ENCODE measurements at places on chromosomes 4 and X.

GRCh38 chr4:84800256-84800655 lies 166.2 kb downstream of the WDFY3 start:
- no peak for DNase-seq

GRCh38 chr4:24736066-24736465 lies 59.3 kb upstream of the SOD3 start:
- no peak for DNase-seq

DNA sequence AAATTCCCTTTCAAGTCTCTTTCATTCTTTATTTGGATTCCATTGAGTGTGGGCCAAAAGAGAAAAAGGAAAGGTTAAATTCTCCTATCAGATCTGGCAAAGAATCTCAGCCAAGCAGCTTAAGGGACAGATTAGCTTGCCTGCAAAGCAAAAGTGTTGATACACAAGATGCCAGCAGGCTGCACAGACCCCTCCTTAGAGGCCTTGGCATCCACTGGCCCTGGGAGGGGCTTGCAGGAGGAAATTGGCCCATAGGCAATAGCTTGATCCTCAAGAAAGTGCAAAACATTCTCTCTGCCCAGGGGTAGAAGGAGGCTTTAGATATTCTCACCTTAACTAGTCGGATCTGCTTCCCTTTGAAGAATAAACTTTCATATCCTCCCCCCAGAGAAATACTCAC lies 300.4 kb upstream of the CPEB2 start:
- DNase-seq, result no peak

DNA sequence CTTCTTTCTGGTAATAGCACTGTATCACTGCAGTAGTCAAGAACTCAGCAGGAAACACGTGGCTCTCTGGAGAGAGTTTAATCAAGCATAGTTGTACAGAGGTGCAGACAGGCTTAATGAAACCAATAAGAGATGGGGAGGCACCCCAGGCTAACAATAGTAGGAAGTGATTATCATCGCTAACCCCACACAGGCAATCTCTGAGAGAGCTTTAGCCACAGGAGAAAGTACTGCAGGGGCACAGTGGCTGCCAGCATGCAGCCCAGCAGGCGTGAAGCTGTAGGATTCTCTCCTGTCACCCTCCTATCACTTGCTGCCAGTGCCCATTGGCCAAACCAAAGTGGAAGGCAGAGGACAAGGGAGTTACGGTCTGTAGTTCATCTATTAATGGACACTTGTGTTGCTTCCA lies 450.0 kb upstream of the RASGEF1B start:
- no peak for DNase-seq

- DNase-seq, result no peak
These were observed 20.1 kb downstream of the ATP5ME start for GRCh38 chr4:653831-654502.

DNA sequence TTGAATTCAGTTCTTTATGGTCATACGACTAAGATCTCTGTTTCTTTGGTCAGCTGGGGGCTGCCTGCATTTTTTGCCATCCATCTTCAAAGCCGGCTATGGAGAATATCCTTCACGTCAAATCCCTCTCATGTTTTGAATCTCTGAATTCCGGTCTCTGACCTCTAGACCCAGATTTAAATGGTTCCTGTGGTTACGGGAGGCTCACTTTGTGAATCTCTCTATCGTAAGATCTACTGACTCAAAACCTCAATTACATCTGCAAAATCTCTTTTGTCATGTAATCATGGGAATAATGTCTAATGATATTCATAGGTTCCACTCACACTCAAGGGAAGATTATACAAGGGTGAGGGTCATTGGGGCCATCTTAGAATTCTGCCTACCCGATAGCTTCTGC lies 5.7 kb upstream of the MPC1L start:
- no peak for DNase-seq

- DNase-seq, result no peak
These were observed 34.9 kb upstream of the ASB12 start for GRCh38 chrX:64265265-64265664.

- no peak for DNase-seq
These were observed 1382.0 kb downstream of the FAM133A start for GRCh38 chrX:95055991-95056390.

DNA sequence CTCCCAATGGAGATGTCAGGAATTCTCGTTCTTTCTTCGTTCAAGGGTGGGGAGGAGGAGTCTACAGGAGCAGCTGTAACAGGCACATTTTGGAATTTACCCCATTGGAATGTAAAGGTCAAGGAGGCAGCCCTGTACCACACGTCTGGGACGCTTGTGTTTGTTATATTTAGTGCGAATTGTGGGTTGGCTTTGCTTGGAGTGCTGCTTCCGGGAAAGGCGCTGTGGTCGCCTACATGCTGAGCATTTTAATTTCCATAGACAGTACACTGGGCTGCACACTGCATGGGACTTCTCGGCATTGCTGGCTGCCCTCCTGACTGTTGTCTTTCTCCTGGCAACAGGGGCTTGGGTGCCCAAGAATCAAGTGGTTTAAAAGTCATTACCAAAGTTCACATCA lies 12.8 kb downstream of the GYG2 start:
- no peak for DNase-seq

GRCh38 chrX:7115557-7115956 lies 32.0 kb upstream of the STS start:
- no peak for DNase-seq

DNA sequence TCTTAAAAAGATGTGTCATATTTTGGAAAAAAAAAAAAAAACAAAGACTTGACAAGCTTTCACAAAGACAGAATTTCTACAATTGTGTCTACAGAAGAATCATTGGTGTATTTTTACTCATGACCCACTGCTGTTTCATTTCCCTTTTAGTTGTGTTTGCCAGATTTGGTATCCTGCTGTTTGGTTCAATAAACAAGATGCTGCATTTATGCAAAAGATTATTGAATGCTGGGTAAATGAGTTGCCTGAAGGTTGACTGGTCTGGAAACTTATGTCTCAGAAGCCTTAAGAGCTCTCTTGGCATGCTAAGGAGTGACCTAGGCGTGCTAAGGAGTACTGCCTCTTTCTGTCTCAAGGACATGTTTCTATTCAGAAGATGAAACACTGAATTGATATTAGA lies 64.9 kb upstream of the NPY2R start:
- no peak for DNase-seq

DNA sequence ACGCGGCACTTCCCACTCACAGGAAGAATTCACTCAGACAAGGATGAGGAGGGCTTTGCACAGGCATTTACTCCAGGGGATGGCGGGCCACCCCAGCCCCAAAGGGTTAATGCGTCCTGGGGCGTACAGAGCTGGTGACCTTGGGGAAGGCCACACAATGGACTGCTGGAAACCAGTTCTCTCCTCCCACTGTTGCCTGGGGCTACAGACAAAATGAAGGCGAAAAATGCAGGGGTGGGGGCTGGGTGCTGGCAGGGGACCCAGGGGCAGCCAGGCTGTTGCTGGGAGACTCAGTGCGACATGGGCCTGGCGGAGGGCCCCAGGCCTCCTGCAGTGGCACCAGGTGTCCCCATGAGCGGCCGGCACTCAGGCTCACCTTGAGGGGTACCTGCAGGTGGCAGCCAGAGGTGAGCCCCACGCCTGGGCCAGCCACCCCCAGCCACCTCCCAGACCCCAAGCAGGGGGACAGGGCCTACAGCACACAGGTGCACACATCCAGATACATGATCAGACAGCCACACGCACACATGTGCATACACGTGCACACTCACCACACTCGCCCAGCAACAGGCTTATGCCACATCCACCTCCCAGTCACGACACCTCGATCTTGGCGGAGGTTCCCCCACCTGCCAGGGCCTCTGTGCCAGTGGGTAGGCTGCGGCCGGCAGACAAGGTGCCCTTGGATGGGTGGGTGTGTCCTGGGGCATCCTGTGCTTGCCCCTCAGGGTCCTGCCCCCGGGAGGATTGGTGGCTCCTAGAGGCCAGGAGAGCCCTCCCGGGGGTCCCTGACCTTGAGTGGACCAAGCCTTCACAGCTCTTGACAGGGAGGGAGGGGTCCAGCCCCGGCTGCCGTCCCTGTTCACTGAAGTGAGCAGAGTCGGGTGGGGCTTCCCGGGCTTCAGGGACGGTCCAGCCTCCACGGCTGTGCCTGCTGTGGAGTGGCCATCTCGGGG lies 13.1 kb downstream of the NAT8L start:
- no peak for DNase-seq

- DNase-seq, result no peak
These were observed 96.3 kb downstream of the COL4A6 start for GRCh38 chrX:108341947-108342346.

DNA sequence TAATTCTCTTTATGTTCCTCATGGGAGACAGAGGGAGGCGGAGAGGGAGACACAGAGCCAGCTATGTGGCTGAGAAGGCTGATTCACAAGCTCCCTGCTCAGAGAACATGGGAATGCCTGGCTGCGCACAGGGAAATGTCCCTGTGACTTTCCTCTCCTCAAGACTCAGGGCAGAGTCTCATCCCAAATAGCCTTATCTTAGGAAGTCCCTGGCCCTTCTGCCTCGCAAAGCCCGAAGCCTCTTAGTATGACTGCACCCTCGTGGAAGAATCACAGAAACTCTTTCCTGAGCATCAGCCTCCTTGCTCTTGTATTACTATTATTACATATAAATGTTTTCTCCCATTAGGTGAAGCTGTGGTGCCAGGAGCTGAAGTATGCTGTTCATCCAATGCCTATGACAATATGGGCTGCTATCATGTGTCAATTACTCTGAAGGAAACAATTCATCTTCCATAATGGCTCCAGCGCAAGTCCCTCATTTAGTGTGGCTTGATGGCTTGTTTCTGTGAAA lies 230.5 kb downstream of the MGST2 start:
- no peak for DNase-seq

- DNase-seq, result peak; percentile 70
These were observed 42.1 kb downstream of the RHOH start for GRCh38 chr4:40238700-40239548.

- DNase-seq, result no peak
These were observed 105.1 kb upstream of the DCLK2 start for GRCh38 chr4:149973181-149973580.

GRCh38 chr4:82194329-82194728 lies 179.5 kb downstream of the HNRNPD start:
- no peak for DNase-seq

DNA sequence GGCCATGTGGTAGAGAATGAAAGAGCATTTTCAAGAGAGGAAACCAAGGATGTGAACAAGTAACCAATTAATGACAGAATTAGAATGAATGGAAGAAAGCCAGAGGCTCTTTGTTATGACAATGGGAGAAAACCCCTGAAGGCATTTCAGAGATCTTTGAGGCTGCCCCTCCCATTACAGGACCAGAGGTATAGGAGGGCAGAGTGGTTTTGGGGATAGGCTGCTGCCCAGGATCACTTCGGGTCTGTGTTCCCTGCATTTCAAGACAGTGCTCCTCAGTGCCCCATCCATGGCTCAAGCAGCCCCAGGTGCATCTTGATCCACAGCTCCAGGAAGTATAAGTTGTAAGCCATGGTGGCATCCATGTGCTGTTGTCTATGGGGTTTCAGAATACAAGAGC lies 124.0 kb upstream of the HPF1 start:
- no peak for DNase-seq

GRCh38 chr4:29852537-29852936 lies 867.6 kb upstream of the PCDH7 start:
- no peak for DNase-seq

DNA sequence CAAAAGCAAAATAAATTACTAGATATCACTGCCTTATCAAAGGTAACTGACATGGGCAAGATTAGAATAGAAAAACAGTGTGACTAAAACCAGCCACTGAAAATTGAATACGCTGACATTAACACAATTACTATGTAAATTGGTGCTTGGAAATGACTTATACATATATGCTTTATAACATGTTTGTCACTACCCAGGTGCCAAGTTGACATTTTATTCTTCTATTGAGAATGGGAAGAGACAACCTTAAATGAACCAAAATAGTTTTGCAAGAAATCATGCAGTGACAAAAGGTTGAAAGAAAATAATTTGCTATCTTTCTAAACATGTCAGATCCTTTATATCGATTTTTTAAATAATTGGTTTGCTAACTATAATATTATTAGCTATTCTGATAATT lies 510.1 kb downstream of the GALNTL6 start:
- DNase-seq, result no peak

GRCh38 chr4:156537286-156537685 lies 434.3 kb downstream of the PDGFC start:
- DNase-seq, result no peak

DNA sequence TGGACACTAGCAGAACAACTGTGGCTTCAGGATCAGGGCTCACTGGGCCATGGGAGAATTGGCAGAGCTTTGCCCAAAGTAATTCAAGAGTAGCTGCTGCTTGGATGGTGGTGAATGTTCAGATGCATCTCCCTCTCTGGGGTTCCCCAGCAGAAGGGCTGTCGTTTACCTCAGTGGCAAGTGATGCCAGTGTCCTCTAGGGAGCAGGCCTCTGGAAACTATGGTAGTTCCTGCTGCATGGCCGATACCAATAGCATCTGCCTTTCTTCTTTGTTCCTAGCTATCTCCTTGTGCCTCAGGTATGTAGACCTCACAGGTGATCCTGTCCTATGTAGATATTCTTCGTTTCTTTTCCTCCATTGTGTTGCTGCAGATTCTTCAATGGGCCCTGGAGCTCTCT lies 26.4 kb downstream of the HMGB2 start:
- no peak for DNase-seq

DNA sequence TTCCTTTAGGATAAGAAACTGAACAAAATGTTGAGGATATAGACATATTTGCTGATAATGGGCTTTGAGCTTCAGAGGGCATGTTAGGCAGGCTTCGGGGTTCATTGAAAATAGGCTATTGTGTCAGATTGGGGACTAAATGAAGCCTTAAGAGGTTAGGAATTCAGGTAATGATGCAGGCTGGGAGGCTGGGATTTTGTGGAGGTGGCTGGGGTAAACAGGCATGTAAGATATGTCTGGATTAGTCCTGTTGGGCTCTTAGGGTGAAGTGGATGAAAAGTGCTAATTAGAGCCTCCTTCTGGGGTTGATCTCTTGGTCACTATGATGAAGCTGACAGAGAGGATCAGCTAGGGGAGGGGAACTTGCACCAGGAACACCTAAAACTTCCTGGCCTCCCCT lies 80.2 kb upstream of the ESX1 start:
- DNase-seq, result no peak

GRCh38 chr4:8688908-8689445 lies 96.4 kb downstream of the CPZ start:
- no peak for DNase-seq

DNA sequence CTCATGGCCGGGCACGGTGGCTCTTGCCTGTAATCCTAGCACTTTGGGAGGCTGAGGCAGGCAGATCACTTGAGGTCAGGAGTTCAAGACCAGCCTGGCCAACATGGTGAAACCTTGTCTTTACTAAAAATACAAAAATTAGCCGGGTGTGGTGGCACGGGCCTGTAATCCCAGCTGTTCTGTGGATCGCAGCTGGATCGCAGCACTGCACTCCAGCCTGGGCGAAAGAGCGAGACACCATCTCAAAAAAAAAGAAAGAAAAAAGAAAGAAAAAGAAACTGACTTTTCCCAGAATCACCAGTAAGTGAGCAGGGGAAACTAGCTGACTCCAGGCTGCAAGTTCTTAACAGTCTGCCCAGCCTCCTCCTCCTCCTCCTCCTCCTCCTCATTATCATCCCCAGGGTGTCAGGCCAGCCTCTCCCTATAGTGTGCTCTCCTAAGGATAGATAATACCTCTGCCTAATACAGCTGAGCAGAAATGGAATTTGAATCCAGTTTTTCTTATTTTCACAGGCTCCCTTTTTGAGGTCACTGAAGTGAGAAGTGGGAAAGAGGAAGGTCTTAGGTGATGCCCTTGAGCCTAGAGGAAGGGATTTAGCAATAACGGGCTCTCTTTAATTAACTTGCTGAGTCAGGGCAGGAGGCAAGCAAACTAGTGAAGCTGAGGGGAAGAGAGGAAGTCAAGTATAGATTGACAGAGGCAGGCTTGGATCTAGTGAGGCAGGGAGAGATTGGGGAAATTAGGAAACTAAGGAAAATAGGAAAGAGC lies 11.8 kb upstream of the ELF2 start:
- no peak for DNase-seq

All from BE2C (cell line).